SW 1271 (cell line): ENCODE measurements at places on chromosomes 11 and 22.

DNA sequence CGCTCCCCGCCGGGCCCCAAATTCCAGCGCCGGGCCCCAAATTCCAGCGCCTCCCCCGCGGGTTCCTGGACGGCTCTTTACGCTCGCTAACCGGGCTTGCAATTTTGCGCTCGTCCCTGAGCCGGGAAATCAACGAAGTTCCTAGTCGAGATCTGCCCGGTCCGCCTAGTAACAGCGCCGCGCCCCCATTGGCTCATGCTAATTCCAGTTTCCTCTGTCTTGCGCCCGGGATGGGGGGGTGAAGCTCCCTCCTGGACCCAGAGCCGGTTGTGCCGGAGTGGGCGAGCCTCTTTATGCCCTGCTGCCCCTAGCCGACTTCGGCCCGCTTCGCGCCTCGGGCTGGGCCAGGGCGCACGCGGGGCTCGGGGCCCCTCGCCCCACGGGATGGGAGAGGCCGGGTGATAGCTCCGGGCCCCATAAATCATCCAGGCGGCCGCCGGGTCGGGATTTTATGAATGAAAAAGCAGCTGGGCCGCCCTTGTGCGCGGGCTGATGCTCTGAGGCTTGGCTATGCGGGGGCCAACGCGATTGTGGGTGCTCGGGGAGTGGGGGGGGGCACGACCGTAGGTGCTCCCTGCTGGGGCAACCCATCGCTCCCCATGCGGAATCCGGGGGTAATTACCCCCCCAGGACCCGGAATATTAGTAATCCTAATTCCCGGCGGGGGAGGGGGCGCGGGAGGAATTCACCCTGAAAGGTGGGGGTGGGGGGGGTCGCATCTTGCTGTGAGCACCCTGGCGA, 1.8 kb upstream of the CCND1 start:
- DNase-seq = peak; percentile 94

DNA sequence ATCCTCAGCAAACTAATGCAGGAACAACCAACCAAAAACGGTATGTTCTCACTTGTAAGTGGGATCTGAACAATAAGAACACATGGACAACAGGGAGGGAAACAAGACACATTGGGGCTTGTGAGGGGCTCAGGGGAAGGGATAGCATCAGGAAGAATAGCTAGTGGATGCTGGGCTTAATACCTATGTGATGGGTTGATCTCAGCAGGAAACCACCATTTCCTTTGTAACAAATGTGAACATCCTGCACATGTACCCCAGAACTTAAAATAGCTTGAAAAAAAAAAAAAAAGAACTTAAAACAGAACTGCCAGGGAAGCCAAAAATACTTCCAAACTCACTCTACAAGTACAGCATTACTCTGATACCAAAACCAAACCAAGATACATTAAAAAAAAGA, 33.8 kb downstream of the CASP4 start:
- DNase-seq = no peak

- DNase-seq = peak; percentile 65
These were observed 878 bp downstream of the RRAS2 start for GRCh38 chr11:14357881-14358728.

DNA sequence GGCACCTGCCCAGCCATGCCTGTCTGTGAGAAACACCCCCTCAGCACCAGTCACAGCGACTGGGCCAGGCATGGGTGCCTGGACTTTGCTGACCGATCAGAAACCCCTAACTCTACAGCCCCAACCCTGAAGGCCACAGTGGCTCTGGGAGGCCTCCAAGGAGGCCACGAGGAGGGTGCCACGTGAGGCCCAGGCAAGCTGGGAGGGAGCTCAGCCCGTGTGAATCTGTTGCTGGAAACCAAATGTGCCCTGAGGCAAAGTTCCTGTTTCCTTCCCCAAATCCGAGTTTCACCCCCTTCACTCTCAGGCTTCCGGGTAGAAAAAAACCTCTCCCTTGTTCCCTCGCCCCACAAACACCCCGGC, 1.3 kb downstream of the UNC93B1 start:
- DNase-seq = no peak

- DNase-seq = no peak
These were observed 79.7 kb downstream of the DGCR2 start for GRCh38 chr22:19042285-19043120.

DNA sequence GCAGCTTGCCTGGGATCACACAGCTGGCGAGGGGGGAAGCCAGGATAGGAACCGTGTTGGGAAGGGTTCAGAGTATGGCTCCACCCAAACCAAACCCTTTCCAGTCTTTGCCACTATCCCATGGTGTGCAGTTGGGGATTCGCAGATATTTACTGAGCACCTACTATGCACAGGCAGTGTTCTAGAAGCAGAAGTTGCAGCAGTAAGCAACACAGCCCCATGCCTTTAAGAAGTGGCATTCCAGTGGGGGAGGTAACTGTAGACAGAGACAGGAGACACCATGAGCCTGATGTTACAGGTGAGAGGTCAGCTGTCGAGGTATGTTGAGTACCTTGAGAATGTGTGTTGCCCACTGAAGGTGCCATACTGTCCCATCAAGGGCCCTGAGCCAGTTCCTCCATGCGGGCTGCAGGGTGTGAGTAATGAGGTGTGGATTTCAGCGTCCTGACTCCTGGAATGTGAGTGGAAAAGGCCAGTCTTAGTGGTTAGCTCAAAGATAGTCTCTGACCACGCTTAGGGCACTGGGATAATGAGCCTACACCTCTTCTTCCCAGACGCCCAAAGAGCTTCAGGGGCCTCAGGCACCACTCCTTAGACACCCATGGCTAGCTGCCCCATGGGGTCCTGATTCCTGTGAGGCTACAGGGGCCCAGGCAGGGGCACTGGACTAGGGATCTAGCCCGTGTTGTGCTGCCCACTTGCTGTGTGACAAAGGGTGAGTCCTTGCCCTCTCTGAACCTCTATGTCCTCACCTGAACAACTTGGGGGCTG, 71.8 kb upstream of the TP53I11 start:
- DNase-seq = no peak

- DNase-seq = no peak
These were observed 5.0 kb upstream of the SH3BP1 start for GRCh38 chr22:37634417-37634924.

DNA sequence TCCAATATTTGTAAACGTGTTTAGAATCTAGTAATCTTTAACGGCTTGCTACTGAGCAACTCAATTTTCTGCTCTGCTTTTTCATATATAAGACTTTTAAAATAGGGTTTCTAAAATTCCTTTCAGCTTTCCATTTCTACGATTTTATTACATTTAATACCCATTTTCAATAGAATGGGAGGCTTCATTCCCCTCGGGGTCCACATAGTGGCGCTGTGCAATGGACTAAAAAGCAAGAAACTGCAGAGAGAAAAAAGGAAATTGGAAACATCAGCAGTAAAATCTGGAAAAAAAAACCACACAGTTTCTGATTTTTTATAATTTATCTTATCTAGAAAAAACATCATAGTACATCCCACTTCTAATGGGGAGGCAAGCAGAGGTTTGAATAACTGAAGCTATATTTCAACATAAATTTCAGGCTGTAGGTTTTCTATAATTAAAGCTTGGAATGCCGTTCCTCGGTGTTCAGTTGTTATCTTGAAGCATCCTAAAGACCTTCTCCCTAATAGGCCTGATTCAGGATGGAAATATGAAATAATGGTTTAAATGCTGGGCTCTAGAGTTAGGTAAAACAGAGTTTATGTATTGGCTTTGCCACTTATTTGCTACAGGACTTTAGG, 18.7 kb upstream of the JHY start:
- DNase-seq = peak; percentile 19

GRCh38 chr22:39360242-39360641, 10.5 kb downstream of the SYNGR1 start:
- no peak for DNase-seq

- DNase-seq = no peak
These were observed 21.8 kb downstream of the MPPED1 start for GRCh38 chr22:43433451-43434274.

GRCh38 chr11:108926171-108926840, 261.4 kb downstream of the DDX10 start:
- DNase-seq = no peak

DNA sequence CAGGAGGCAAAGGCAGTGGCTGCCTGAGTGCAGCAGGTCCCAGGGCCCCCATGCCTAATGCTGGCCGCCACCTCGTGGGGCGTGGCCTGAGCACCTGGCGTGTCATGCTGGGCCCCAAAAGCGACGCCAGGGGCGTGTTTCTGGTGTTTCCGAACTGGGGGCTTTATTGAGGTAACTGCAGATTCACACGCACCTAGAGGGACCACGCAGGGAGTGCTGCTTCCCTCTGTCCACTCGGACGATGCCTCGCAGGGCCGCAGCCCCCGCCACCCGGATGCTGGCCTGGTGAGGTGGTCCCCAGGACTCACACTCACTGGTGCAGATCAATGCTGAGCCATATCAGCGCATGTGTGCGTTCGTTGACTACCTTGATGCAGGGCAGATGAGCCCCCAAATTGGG, 736.2 kb downstream of the BRD1 start:
- DNase-seq = no peak

DNA sequence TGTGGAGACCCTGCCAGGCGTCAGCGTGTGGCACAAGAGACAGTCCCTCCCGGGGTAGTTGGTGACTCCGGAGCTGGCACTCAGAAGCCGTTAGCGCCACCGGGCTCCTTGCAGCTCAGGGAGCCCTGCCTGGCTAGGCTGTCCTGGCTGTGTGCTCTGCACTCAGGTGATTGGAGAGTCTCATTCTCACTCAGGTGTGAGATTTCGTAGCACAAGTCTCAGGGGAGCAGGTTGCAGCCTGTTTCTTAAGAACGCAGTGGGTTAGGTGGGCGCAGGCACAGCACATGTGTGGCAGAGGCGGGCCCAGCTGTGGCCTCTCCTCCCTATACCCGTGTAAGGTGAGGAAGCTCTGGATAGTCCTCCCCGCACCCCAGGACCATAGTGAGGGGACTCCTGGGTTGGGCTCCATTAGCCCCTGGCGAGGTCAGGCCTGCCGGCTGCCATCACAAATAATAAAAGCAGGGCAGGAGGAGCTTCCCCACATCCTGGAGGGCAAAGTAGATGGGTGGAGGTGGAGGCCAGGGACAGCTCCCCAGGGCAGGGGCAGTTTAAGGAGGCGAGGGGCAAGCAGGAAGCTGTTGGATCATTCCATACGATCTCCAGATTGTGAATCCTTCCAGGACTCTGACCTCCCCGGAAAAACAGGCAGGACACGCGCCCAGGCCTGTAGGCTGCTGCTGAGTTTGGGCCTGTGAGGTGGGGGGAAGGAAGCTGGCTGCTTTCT, 39.4 kb downstream of the SBF1 start:
- no peak for DNase-seq

DNA sequence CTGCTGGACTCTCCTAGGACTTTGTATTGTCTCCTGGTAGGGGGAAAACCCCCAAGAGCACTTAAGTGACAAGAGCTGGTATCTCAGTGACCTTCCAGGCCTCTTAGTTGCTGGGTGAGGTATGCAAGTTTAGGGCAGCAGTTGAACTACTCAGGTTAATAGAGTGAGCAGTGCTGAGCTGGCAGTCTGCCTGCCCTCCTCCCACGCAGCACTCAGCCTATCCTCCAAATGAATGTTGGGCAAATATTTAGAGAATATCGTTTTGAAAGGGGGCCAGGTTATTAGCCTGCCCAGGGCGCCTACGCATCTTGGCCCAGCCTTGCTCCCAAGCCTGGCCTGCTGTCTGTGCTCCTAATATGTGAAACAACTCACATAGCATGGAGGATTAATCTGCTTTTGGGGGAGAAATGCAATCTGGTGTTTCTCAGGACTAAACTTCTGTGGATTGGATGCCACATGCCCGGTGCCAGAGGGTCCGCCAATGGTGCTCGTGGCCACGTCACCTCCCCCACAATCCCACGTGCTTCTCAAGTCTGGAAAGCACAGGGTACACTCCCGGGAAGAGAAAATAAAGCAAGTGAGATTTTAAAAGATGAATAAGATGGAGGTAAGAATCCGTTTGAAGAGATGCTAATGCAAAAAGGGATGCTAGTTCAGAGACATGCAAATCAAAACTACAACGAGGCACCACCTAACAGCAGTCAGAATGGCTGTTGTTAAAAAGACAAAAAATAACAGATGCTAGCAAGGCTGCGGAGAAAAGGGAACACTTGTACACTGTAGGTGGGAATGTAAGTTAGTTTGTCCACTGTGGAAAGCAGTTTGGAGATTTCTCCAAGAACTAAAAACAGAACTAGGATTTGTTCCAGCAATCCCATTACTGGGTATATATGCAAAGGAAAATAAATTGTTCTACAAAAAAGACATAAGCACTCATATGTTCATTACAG, 67.7 kb downstream of the SPON1 start:
- no peak for DNase-seq

- no peak for DNase-seq
These were observed 75.2 kb upstream of the KIRREL3 start for GRCh38 chr11:127075758-127076157.
